Thoracic aorta (tissue), 2 donors: ENCODE measurements at places on chromosomes 2 and 18. TPM values are rescaled to one million over a fixed set of nuclear protein-coding genes. Genes with fewer than 3 reads are reported as not detected.

PDCD1 gene
- 0.68 TPM for total RNA-seq

GRCh38 chr2:29527947-29528346 is 393.4 kb downstream of the ALK start:
- no peak for DNase-seq

DNA sequence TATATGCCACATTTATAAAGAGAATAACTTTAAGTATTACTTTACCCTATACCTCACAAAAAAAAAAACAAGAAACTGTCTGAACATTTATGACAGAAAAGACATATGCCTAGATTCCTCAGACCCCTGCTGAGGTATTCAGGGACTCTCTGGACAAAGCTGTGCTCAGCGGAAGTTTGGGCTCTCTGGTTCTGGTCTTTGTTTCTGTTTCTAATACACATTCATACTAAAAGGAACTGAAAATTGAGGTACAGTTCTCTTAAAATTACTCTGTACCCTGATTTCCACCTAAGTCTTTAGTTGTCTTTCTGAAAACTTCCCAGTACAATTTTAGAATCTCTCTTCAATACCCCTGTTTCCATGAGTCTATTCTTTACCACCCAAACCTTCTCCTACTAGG is 160.3 kb downstream of the IKZF2 start:
- no peak for DNase-seq

GRCh38 chr2:213834331-213834730 is 550.1 kb downstream of the SPAG16 start:
- DNase-seq = no peak

ZFAND2B gene
- total RNA-seq = 21.7 TPM

- no peak for DNase-seq
Observed at GRCh38 chr2:132473174-132473883, 56.7 kb downstream of the GPR39 start.

LRP1B gene
- total RNA-seq = 0.27 TPM

DNA sequence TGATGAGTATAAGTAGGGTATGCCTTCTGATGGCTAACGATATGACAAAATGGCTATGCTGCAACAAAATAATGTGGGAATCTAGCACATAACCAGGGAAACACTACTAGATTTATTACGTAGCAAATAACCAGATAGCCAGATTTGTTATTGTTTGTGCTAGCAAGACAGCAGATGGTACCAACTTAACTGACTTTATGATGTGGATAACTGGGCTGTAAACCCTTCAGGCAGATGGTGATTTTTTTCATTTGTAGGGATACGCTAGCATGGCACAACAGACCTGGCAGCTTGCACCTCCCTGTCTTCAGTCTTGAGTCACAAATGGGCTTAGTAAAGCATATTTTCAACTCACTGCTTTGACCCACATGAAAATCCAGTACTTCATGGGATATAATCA is 48.7 kb downstream of the PRELID3A start:
- DNase-seq = no peak

- no peak for DNase-seq
Observed at GRCh38 chr2:191158193-191158592, 7.4 kb upstream of the STAT4 start.

GRCh38 chr2:159382447-159383028 is 96.0 kb upstream of the WDSUB1 start:
- no peak for DNase-seq

GRCh38 chr2:1478311-1479305 is 65.3 kb downstream of the TPO start:
- DNase-seq = no peak
